Left ventricle myocardium inferior (tissue), 1 donor: ENCODE measurements at places on chromosomes 1 and 21. TPM values are rescaled to one million over a fixed set of nuclear protein-coding genes. Genes with fewer than 3 reads are reported as not detected.

FCGR3B gene
- total RNA-seq: 1.5 TPM

FMOD gene
- total RNA-seq: 11.2 TPM

RCAN3 gene
- total RNA-seq: 4.9 TPM

GRIK3 gene
- 0.55 TPM for total RNA-seq

PPIAL4G gene
- not detected for total RNA-seq

TNFRSF4 gene
- total RNA-seq: 2.2 TPM

C8B gene
- total RNA-seq: not detected

SELL gene
- total RNA-seq: 1.2 TPM

CDCA8 gene
- total RNA-seq: 0.33 TPM

CFHR3 gene
- not detected for total RNA-seq

CLIC6 gene
- total RNA-seq: 11.2 TPM
